ENCODE measurements at places on chromosomes 7 and 10.

GRCh38 chr10:86265236-86265894, 101.2 kb downstream of the GRID1 start:
- DNase-seq = no peak

DNA sequence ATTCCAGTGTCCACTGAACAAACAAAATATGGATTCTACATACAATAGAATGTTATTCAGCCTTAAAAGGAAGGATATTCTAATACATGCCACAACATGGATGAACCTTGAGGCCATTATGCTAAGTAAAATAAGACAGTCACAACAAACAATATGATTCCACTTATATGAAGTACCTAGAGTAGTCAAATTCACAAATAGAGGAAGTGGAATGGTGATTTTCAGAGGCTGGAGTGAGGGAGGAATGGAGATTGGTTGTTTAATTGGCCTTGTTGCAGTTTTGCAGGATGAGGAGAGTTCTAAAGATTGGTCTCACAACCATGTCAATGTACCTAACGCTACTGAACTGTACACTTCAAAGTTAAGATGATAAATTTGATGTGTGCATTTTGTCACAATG, 119.6 kb downstream of the CHN2 start:
- DNase-seq = no peak

GRCh38 chr10:27513451-27514191, 9.5 kb downstream of the RAB18 start:
- no peak for DNase-seq

DNA sequence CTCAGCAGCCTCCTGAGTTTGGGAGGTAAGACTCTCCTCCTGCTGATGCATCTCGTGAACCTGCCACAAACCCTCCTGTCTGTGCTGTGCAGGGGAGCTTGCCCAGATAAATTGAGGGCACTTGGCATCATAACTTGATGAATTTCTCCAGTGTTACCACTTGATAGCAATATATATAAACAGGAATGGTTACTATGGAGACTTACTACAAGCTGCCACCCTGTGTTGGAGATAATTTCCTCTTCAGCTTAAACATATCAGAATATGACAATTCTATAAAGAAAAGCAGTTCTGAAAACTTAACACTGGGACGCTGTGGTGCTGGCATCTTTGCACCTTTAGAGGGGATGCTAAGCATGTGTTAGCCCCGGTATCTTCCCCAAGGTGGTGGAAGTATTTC, 14.9 kb downstream of the PFKFB3 start:
- no peak for DNase-seq

DNA sequence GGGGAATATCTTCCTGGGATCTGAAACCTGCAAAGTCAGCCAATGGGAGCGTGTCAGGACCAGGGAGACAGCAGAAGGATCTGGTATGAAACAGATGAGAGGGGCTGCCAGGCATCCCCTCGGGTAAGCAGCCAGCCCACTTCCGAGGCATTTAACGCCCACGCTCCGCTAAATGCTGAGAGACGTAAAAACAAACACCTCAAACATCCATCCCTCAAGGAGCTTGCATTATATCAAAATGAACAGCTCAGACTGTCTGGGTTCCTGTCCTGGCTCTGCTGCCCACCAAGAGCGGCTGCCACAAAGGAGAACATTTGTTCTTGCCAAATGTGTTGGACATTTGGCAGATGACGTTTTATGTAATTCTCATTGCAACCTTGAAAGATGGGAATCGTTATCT, 7.0 kb upstream of the SERPINE1 start:
- DNase-seq = no peak

- DNase-seq = no peak
Observed at GRCh38 chr10:112672706-112673105, 225.7 kb downstream of the VTI1A start.

DNA sequence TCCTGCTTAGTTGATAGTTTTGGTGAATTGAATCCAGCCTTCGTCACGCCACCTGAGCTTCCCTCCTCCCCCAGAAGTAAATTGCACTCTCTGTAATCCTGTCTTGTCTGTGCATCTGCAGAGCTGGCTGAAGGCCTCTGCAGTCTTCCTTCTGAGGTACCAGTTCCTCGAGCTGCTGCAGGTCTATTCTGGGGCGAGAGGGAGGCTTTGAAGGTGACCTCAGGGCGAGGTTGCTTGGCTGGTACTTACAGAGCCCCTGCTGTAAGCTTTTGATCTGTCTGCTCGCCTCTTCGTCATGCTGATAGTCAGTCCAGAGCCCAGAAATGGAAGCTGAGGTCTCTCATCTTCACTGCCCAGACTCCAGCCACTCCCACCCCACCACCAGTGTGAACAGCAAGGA, 513.6 kb upstream of the FOXK1 start:
- no peak for DNase-seq

- DNase-seq = no peak
Observed at GRCh38 chr7:118148930-118149329, 35.0 kb upstream of the LSM8 start.

- no peak for DNase-seq
Observed at GRCh38 chr7:49187543-49188268, 263.4 kb downstream of the CDC14C start.

GRCh38 chr7:139768249-139768824, 9.5 kb downstream of the HIPK2 start:
- no peak for DNase-seq

DNA sequence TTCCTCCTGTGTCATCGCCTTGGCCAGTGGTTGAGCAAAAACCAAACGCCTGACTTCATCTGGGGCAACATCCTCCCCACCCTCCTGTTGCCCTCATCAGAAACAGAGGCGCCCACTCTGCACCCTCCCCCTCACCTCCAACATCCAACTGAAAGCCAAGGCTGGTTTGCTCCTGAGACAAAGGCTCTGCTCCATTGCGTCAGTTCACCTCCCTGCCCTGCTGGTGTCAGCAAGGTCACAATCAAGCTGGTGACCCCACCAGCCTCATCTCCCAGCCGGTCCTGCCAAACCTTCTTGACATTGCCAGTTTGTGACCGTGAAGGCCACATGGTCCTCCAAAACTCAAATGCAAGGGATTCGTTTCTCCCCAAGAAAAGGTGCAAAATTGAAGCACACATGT, 131.7 kb upstream of the ADAM12 start:
- DNase-seq = no peak

DNA sequence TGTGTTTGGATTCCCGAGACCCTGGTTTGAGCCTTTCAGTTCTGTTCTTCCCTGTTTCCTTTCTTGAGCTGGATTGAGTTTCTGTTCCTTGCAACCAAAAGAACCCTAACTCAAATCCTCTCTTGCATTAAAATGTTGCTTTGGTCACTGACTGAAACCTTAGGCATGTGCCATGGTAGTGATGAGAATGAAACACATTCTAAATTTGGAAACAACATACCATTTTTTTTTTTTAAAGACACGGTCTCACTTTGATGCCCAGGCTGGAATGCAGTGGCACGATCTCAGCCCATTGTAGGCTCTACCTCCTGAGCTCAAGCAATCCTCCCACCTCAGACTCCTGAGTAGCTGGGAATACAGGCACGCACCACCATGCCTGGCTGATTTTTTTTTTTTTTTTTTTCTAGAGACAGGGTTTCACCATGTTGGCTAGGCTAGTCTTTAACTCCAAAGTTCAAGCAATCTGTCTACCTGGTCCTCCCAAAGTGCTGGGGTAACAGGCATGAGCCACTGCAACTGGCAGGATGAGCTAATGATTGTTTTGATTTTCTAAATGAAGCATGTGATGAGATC, 8.4 kb downstream of the THAP5 start:
- no peak for DNase-seq

DNA sequence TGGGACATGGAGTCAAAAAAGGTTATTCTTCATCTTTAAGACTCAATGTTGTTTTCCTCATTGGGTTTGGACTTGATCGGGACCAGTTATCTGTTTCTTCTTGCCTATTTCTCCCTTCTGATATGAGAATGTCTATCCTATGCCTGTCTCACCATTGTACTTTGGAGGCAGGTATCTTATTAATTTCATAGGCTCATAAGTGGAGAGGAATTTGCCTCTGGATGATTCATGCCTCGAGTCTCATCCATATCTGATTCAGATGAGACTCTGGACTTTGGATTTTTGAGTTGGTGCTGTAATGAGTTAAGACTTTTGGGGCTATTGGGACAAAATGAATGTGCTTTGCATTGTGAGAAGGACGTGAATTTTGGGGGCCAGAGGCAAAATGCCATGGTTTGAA, 36.2 kb upstream of the CCDC7 start:
- no peak for DNase-seq

DNA sequence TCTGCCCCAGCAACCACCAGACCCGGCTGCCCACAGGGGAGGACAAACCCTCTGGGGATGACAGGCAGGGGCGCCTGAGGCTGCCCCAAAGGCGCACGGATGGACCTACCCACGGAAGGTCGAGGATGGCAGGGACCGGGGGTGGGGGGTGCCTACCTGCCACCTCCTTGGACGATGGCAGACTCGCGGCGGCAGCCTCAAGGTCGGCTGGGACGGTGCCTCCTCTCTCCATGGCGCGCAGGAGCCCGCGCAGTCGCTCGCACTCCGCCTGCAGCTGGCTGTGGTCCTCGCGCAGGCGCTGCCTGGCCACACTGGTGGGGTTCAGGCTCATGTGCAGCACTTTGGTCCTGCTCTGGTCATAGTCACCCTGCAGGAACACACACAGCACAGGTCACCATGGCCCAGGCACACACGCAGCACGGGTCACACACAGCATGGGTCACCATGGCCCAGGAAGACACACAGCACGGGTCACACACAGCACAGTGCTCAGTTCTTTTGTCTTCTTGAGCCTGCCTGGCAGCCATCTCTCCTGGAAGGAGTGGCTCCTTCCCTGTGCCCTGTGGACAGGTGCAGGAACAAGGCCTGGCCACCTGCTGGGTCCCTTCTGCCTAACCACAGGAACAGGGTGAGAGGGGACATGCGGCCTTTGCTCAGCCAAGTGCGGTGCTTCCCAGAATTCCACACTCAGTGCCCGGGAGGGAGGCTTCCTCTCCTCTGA, 266.6 kb downstream of the ELFN1 start:
- no peak for DNase-seq

GRCh38 chr10:118937226-118937625, 92.3 kb upstream of the NANOS1 start:
- no peak for DNase-seq

Measured in T-helper 9 cell (primary cell).